ENCODE measurements at places on chromosomes 5 and 9.

GRCh38 chr9:115198001-115198400 lies 80.0 kb upstream of the TNC start:
- DNase-seq: no peak

GRCh38 chr5:134825212-134825611 lies 20.6 kb upstream of the C5orf24 start:
- DNase-seq: no peak

DNA sequence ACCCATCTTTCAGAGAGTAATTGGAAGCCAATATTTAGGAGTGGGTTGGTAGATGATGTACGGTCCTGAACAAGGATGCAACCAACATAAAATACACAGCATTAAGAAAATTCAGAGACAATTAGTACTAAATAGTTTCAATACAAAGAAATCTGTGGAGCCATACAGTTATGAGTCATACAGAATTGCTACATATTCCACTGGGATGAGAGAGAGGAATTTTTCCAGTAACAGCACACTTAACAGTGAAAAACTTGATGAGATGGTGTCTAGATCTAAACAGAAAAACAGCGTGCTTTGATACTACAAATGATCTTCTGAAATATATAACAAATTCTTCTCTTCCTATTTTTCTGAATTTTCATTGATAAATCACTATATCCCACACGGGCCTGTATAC lies 1999.3 kb upstream of the CDH9 start:
- DNase-seq: no peak

GRCh38 chr9:105663914-105664313 lies 1.7 kb downstream of the TAL2 start:
- no peak for DNase-seq

GRCh38 chr9:129185991-129186390 lies 7.9 kb upstream of the IER5L start:
- no peak for DNase-seq

Measured in NCI-H1417 treated with DMSO at 0.1 percent for 48 hours (cell line).